ENCODE measurements at places on chromosomes 2 and 18.

- DNase-seq, result no peak
These were observed 83.6 kb upstream of the ST3GAL5 start for GRCh38 chr2:85972355-85972754.

- DNase-seq, result no peak
These were observed 293.0 kb downstream of the RDH14 start for GRCh38 chr2:18267501-18267900.

DNA sequence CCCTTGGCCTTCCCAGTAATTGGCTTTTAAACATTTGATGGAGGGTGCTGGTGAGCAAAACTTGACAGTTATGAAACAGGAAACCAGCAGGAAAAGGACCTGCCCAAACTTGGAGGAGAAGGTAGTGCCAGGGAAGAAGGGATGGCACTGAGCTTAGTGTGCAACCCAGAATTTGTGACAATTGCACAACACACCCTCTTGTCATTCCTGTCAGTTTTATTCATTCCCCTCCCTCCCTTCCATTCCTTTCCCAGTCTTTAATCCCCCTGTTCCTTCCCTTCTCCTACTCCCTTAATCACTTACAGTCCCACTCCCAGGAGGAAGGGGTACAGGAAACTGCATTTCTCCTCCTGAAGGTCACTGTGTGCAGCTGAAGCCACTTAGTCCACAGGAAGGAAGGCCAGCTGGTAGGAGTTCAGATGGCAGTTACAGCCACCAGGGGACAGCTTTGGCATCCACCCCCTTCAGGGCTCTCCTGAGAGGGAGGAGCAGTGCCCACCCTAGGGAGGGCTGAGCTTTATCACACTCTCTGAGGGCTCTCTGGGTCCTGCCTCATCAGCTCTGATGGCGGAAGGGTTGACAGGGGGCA, 24.0 kb upstream of the SIGLEC15 start:
- DNase-seq, result no peak

GRCh38 chr2:10987861-10988260, 76.1 kb downstream of the KCNF1 start:
- no peak for DNase-seq

GRCh38 chr2:100291152-100291970, 30.9 kb downstream of the LONRF2 start:
- DNase-seq, result peak; percentile 60

DNA sequence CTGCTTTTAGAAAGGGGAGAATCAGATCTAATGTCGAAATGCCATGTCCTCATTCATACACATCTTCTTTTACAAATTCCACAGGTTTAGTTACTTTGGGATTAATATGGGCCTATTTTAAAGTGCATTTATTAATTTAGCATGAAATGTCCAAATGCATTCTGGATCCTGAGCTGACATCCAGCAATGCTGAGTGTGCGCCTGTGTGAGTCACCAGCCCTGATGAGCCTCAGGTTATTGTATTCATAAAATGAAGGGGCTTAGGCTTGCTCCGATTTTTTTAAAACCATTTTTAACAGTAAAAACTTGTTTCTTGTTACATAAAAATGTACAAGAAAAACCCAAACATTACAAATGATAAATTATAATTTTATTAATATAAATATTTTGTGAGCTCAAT, 94.1 kb downstream of the SH3YL1 start:
- no peak for DNase-seq

- DNase-seq, result peak; percentile 79
These were observed 3.7 kb downstream of the FBXO48 start for GRCh38 chr2:68463287-68463877.

GRCh38 chr2:55327470-55328230, 58.6 kb upstream of the MTIF2 start:
- DNase-seq, result no peak

DNA sequence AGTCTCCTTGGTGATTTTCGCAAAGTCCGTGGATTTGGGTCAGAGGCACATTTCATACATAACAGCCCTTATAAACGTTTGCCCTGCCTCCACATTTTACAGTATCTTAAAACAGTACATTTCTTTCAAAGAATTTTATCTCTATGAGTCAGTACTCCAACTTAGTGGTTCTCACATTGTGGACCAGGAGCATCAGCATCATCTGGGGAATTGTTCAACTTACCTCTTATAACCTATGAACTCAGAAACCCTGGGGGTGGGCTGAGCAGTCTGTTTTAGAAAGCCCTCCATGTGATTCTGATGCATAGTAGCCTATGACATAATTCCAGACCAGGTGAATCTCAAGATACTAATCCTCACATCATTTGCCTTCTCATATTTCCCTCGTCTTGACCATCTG, 12.4 kb downstream of the SUPT7L start:
- no peak for DNase-seq

DNA sequence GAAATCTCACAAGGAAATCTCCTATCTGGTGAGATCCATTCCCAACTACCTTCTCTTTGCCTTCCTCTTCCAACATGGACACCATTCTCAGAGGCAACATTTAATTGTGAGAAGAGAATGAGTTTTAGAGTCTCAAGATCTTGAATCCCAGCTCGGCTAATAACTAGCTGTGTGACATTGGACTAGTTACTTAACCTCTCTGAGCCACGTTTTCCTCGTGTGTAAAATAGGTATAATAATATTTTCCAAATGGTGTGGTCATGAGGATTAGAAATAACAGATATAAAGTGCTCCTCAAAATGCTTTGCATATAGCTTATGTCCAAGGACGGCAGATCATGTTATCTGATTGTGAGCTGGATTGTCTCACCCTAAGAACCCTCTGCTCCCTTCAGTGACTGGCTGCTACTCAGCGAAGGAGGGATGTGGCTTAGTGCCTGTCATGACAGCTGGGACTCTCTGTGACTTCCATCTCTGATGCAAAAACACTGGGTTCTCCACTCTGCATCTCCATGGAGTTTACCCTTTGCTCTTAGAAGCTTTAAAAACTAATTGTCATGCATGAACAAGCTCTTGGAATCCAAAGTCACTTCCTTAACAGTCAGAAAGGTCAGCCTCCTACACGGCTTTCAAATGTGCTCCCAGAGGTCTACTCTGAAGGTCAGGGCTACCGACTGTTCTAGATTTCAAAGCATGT, 38.4 kb upstream of the MRPL19 start:
- no peak for DNase-seq

DNA sequence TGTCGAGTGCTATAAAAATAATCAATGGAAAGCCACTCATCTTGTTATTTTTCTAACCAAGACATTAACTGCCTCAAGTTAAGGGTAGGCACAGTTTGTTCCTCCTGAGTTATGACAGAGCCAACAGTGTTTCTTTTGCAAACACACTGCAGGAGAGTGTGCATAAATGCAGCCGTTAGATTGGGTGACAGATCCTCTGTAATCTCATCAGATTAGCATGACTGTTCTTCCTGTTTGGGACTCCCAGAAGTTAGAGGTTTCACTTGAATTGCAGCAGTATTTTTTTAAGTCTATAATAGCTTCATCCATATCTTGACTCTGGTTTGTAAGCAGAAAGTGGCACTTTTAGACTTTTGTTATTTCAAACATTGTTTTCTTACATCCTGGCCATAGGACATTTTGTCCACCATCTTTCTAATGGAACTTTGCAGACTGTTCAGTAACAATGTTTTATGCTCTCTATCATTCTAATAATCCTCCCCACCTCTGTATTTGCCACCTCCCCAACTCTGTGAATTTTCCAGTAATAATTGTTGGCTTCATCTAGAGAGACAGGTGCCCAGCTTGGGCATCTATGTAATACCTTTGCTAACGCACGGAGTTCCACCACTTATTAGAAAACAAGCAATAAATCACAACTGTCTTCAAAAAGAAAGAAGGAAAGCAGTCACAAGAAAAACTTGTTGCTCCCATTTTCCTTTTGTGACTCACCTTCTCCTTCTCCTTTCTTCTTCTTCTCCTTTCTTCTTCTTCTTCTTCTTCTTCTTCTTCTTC, 560.0 kb downstream of the ADCYAP1 start:
- DNase-seq, result no peak

DNA sequence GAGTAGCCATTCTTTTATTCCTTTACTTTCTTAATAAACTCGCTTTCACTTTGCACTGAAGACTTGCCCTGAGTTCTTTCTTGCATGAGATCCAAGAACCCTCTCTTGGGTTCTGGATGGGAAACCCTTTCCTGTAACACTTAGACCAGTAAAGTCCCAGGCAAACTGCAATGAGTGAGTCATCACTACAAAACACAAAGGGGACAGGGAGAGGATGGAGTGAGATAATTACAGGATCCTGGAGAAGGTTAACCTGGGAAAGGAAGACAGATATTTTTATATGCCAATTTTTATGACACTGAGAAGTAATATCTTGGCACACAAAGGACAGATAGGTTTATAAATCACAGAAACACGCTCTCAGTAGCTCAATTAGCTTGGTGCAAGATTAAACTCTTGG, 48.7 kb downstream of the EHD3 start:
- DNase-seq, result no peak

DNA sequence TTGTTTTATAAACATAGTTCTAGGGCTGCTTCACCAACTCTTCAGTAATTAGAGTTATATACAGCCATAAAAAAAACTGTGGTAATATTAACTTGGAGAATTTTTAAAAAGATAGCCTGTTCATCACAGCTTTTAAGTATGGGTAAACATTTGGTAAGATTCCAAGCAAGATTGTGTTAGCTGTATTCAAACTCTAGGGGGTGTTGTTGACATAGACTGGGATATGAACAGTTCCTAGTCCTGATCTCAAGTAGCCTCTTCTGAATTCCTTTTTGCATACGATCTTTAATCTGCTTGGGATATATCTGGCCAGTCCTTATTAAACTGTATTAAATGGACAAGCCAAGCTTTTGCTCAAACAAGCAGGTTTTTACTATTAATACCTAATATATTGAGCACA, 13.4 kb downstream of the NOP58 start:
- peak; percentile 32 for DNase-seq

GRCh38 chr2:144516981-144517865, 2.7 kb downstream of the ZEB2 start:
- peak; percentile 15 for DNase-seq

- no peak for DNase-seq
These were observed 18.7 kb downstream of the CLK1 start for GRCh38 chr2:200845669-200846325.

- no peak for DNase-seq
These were observed 264.0 kb upstream of the EPHA4 start for GRCh38 chr2:221836095-221836494.

GRCh38 chr18:47881752-47882455, 48.6 kb downstream of the SMAD2 start:
- DNase-seq, result no peak

DNA sequence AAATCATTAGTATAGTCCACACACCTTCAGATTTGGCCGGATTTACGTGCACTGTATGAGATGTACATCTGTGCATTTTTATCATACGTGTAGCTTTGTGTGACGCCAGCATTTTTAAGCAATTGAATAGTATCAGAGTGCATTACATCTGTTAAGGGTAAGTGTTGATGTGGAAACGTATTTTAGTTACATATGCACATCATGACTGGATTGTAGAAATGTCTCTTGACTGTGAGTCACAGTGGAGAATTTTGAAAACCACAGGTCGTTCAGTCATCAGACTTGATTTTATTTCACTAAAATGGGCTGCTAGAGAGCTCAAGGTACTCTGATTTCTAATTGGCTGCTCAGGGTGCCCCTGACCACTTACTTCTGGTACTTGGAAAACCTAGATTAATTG, 5.4 kb upstream of the GPBAR1 start:
- no peak for DNase-seq

- DNase-seq, result no peak
These were observed 125.1 kb downstream of the SLC39A10 start for GRCh38 chr2:195782156-195782555.

DNA sequence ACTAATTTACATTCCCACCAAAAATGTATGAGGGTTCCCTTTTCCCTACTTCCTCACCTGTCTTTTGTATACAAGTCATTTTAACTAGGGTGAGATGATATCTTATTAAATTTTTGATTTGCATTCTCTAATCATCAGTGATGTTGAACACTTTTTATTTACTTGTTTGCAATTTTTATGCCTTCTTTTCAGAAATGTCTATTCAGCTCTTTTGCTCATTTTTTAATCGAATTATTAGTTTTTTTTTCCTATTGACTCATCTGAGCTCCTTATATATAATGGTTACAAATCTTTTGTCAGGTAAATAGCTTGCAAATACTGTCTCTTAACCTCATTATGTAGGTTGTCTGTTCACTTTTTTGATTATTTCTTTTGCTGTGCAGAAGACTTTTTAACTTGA, 269.4 kb downstream of the CDH19 start:
- DNase-seq, result no peak

DNA sequence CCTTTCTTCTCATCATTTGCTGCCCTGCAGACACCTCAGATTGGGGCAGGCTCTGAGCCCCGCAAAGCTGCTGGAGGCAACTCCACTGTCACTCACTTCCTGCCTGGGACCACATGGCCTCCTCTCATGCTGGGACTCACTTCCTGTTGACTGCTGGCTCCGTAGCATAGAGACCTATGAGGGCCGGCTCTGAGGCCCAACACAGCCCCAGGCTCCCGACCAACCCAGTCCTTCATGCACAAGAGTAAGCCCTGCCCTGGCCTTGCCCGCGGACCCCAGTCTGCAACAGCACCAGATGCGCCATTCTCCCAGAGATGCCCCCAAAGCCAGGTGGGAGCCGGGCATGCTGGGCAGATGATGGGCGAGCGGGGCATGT, 55.7 kb downstream of the DNMT3A start:
- DNase-seq, result peak; percentile 24

- DNase-seq, result no peak
These were observed 124.4 kb downstream of the TTC27 start for GRCh38 chr2:32752205-32752604.

- DNase-seq, result no peak
These were observed 221.7 kb downstream of the PHLPP1 start for GRCh38 chr18:62937065-62937464.

- DNase-seq, result no peak
These were observed 99.0 kb upstream of the FIGN start for GRCh38 chr2:163834841-163835240.

DNA sequence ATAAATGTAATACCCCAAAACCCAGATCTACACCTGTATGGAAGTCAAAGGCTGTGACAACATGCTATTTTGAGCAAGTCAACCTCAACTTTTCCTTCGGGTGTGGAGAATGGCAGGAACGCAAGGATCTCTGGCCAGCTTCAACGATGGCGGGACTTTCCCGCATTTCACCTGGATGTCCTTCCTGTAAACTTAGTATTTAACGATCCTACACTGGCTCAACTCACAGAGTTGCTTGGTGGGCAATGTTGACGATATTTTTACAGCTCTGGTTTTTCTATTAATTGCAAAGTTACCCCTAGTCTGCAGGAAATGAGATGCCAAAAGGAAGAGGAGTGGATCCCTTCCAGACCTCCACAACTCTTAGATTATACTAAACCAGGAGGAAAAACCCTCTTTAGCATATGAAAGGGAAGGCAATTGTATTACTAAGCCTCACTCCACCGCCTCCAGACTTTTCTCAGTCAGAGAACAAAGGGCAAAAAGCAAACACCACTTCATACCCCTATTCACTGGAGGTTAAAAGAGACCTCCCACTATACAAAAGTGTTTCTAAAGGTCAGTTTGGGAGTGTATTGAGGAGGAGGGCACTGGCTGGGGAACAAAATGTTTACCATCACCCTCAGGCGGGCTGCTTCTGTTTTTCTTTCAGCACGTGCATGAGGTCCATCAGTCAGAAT, 56.5 kb upstream of the ACVR1 start:
- DNase-seq, result peak; percentile 8

GRCh38 chr2:218406209-218406948, 6.7 kb downstream of the CTDSP1 start:
- peak; percentile 97 for DNase-seq

Measured in NCI-H510A treated with DMSO at 0.1 percent for 48 hours (cell line).